ENCODE measurements at places on chromosomes 12 and 14.

GRCh38 chr12:76746516-76746915 lies 17.4 kb upstream of the ZDHHC17 start:
- DNase-seq = no peak

DNA sequence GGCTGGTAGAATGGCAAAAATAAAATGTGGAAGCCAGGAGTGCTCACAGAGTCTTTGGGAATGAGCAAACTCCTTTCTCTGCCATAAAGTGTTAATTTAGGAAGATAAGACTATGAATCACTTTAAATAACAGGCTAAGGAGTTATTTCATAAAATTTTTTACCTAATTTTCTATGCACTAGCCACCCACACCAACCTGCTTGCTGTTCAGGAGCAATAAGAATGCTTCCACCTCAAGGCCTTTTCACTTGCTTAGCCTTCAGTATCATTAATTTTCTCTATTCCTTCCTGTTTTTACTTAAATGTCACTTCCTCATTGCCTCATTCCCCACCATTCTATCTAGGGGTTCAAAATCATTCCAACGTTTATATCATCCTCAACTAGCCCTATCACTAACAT lies 326.8 kb downstream of the CCER1 start:
- no peak for DNase-seq

DNA sequence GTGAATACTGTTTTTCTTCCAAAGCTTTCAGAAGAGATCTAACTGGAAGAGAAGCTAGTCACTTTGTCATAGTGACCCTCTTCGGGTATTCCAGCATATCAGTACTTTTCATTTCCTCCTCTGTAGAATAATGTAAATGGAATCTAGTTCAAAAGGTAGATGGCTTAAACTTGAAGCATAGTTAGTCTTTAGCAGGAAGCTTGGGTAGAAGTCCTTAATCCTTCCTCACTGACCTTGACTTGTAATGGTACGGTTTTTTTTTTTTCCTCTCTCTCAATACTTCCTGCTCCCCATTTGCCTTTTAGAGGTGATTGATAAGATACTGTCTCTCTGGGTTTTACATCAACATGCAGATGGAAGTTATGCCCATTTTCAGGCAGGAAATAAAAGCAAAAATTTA lies 1.7 kb downstream of the FBXO34 start:
- DNase-seq = no peak

DNA sequence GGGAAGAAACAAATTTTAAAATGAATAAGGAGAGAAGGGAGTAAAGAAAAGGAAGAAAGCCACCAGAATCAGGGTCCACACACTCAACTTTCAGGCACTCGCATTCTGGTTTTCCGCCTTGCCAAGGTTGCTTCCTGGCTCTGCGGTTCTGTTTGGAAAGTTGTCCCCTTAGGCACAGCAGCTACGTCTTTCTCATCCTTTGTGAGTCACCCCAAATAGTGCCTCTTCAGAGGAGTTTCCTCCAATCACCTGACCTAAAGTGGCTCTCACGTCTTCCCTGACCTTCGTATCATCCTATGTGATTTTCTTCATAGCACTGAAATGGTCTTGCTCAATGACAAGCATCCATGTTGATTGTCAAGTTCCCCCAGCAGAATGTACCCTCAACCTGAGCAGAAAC lies 99.5 kb upstream of the TMCC3 start:
- no peak for DNase-seq

GRCh38 chr12:76713130-76713529 lies 50.8 kb upstream of the ZDHHC17 start:
- DNase-seq = no peak

- no peak for DNase-seq
These were observed 184.0 kb downstream of the AACS start for GRCh38 chr12:125249066-125249824.

- no peak for DNase-seq
These were observed 276.6 kb upstream of the NAV3 start for GRCh38 chr12:77553976-77554619.

- DNase-seq = no peak
These were observed 12.6 kb downstream of the UBE3B start for GRCh38 chr12:109489955-109490565.

GRCh38 chr14:90986510-90986909 lies 73.9 kb downstream of the RPS6KA5 start:
- no peak for DNase-seq

- DNase-seq = no peak
These were observed 1111.4 kb downstream of the FLRT2 start for GRCh38 chr14:86641310-86641709.

- no peak for DNase-seq
These were observed 5.2 kb upstream of the ST8SIA1 start for GRCh38 chr12:22339691-22340090.

DNA sequence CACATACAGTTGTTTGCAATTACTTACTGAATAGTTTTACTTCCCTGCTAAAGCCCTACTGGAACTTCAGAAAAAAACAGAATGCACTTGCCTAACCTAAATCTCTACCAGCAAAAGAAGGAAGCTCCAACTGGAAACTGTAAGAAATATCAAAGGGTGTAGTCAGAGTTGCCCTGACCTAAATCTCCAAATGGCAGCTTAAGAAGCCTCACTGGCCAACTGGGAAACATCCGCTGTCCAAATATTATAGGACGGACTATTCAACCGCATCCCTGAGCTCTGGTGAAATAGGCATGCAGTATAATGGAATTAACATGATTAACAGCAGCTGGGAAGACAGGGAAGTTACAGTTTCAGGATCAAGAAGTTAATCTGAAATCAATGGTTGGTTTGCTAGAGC lies 24.3 kb downstream of the ANAPC7 start:
- no peak for DNase-seq

- no peak for DNase-seq
These were observed 2.5 kb upstream of the LRRK2 start for GRCh38 chr12:40222247-40222646.

GRCh38 chr12:101732318-101732717 lies 6.9 kb downstream of the SYCP3 start:
- DNase-seq = no peak

DNA sequence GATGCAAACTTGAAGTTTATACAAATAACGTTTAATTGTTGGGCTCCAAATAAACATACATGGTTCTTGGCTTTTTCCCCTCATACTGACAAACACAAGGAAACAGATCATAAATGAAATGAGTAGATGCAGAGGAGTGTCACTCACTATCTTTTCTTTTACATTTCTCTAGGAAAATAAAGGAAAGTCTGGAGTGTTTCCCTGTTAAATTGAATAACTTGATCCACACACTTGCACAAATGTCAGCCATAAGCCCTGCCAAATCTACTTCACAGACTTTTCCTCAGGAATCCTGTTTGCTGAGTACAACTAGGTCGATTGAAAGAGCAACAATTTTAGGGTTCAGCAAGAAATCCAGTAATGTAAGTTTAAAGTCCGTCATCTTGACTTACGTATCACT lies 175.3 kb downstream of the PLCZ1 start:
- DNase-seq = no peak

DNA sequence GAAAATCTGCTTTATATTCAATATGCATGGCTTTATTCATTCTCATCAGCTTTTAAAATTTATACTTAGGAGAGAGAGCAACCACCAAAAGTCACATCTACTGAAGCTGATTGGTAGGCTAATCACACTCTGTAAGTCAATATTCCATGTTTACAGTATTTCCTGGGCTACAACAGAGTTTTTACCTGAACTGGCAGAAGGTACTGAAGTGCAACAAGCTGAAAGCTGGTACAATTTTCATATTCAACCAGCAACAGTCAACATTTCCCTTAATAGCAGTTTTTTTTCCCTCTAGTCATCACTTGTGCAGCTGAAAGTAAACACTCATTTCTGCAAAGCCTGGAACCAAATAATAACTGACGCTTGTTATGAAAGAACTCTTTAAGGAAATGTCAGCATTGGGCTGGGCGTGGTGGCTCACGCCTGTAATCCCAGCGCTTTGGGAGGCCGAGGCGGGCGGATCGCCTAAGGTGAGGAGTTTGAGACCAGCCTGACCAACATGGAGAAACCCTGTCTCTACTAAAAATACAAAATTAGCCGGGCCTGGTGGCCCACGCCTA lies 12.9 kb downstream of the BRAP start:
- no peak for DNase-seq

DNA sequence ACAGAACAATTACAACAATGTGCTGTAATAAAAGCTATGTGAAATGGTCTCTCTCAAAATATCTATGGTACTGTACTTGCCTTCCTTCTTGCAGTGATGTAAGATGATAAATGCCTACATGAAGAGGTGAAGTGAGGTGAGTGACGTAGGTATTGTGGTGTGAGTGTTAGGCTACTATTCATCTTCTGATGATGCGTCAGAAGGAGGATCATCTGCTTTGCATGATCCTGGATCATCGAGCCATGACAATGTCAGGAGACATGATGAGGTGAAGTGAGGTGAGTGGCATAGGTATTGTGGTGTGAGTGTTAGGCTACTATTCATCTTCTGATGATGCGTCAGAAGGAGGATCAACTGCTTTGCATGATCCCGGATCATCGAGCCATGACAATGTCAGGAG lies 105.8 kb downstream of the KCNC2 start:
- DNase-seq = no peak

GRCh38 chr12:124814741-124815613 lies 48.7 kb downstream of the SCARB1 start:
- no peak for DNase-seq

DNA sequence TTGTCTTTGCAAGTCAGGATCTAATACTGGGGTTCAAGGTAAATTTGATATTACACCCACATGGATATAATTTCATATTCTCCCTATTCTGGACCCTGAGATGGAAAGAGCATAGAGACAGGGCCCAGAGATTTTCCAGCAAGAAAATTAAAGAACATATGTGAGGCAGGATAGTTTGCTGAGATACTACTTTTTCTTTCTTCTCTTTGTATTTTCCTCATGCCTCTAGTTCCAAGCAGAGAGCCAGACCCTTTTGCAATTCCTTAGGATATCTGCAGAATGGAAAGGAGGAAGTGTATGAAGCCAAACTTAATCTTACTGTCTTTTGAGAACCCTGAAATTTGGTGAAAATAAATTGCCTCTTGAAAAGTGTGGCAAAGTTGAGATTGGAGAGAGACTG lies 34.0 kb upstream of the RNASE3 start:
- DNase-seq = no peak

DNA sequence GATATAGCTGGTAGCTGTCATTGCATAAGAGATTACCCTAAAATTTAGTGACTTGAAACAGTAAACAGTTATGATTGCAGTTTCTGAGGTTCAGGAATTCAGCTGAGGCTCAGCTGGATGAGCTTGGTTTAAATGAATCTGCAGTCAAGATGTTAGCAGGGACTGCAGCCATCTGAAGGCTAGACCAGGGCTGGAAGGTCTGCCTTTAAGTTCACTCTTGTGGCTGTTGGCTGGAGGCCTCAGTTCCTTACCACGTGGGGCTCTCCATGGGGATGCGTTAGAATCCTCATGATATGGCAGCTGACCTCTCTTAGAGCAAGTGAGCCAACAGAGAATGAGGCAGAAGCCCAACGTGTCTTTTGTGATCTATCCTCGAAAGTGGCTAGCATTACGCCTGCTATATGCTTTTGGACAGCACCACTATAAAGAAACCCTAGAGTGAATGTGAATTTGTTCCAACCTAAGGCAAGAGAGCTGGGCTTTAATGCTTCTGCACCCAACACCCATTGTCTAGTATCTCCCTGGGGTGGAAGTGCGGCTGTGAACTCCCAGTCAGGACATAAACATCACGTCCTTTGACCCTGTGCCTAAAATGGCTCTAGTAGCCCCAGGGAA lies 26.0 kb downstream of the HSPB8 start:
- no peak for DNase-seq

All from substantia nigra (tissue), 51 donors.